PC-9 (cell line): ENCODE measurements at places on chromosomes 2 and 18. TPM values are rescaled to one million over a fixed set of nuclear protein-coding genes. Genes with fewer than 3 reads are reported as not detected.

CYP26B1 gene
- 0.55 and 1.3 TPM in 2 replicates for total RNA-seq

SERPINB2 gene
- total RNA-seq = 0.73 TPM in 1 of 2 replicates, not detected in the other

C2orf42 gene
- 12.7 and 14.3 TPM in 2 replicates for total RNA-seq

DLGAP1 gene
- 0.13 TPM in 1 of 2 replicates, not detected in the other for total RNA-seq

SUMO1 gene
- total RNA-seq = 66.3 and 100 TPM in 2 replicates

EVX2 gene
- total RNA-seq = not detected in 2 replicates

CENPA gene
- total RNA-seq = 43.6 and 48.8 TPM in 2 replicates

CTDP1 gene
- 16.0 and 18.6 TPM in 2 replicates for total RNA-seq

ESPNL gene
- total RNA-seq = 1.1 and 2.2 TPM in 2 replicates

TDRD15 gene
- total RNA-seq = 1.9 and 2.9 TPM in 2 replicates

MYCN gene
- total RNA-seq = not detected in 2 replicates

CWC22 gene
- 31.2 and 35.2 TPM in 2 replicates for total RNA-seq
